ENCODE measurements at places on chromosomes 3 and 15.

DNA sequence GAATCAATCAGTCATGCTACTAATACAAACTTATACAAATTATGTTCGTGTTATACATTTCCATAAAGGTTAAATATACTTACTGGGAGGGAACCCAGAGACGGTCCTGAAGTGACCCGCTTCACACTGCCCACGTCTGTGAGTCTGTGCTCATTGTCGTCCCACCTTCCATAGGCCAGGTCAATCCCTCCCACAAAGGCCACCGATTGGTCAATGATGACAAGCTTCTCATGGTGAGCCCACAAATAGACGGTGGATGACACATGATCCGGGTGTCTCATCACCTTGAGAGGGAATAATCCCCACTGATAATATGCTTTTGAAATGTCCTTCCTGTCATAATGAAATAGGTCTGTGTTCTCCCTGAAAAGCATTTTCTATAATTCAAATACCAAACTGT lies 121.7 kb downstream of the PLD1 start:
- DNase-seq, result no peak

- no peak for DNase-seq
Observed at GRCh38 chr3:53069422-53070068, 23.7 kb upstream of the SFMBT1 start.

GRCh38 chr15:89328398-89329254 lies 6.0 kb downstream of the POLG start:
- no peak for DNase-seq

DNA sequence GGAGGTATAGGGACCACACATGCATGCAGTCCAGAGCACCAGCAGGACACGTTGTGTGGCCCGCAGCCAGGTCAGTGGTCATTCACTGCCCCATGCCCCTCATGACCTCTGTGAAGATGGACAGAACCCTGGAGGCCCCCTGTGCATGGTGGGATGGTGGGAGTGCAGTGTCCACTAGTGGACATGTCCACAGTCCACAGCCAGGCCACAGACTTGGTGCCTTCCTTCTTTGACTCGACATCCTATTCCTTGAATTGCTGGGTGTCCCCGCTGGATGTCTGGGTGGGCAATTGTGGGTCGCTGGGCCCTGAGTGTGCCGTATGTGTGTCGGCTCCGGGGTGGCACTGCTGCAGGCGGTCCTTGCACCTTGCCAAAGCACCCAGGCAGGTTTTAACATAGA lies 35.7 kb downstream of the KLF15 start:
- DNase-seq, result no peak

DNA sequence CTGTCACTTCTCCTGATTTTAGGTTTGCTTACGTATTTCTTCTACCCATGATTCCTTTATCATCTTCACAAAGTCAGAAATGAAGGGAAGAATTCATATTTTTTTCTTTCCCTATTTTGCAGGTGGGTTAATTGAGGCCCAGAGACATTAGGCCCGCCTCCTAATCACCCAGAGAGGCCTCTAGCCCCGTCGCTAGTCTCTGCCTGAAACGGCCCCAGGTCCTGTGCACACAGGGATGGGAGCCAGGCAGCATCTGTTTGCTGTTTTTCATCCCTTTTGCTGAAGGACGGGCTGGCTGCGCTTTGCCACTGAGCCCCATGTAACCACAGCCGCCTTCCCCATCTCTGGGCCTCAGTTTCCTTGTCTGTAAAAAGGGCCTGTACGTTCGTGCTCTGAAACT lies 135.9 kb downstream of the FBLN2 start:
- DNase-seq, result no peak

DNA sequence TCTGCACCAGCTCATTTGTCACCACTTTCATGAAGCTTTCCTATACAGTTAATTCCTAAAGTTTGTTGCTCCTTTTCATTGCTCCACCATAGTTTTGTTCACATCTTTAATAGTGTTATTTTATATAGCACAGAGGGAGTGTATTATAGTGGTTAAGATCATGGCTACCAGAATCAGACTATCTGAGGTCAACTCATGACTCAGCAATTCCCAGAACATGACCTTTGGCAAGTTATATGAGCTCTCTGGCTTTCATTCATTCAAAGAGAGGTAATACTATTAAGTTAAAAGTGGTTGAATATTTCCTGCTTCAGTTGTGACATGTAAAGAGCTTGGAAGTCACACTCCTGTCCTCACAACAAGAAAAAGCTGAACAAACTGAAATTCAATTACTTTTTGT lies 1073.5 kb downstream of the NAALADL2 start:
- no peak for DNase-seq

- DNase-seq, result no peak
Observed at GRCh38 chr3:48456456-48456855, 9.9 kb downstream of the ATRIP start.

GRCh38 chr3:45054196-45054857 lies 28.2 kb downstream of the CLEC3B start:
- DNase-seq, result no peak

GRCh38 chr3:190387578-190388213 lies at the start of gene CLDN16:
TSS of gene CLDN16 (plus strand) at chr3:190388163. CDS start at chr3:190388330, 167 bp downstream.
- DNase-seq, result no peak

- DNase-seq, result no peak
Observed at GRCh38 chr3:64612916-64613526, 74.8 kb downstream of the ADAMTS9 start.

- no peak for DNase-seq
Observed at GRCh38 chr3:72692990-72693389, 155.3 kb downstream of the SHQ1 start.

GRCh38 chr3:189806171-189806951 lies 175.2 kb downstream of the TP63 start:
- no peak for DNase-seq

DNA sequence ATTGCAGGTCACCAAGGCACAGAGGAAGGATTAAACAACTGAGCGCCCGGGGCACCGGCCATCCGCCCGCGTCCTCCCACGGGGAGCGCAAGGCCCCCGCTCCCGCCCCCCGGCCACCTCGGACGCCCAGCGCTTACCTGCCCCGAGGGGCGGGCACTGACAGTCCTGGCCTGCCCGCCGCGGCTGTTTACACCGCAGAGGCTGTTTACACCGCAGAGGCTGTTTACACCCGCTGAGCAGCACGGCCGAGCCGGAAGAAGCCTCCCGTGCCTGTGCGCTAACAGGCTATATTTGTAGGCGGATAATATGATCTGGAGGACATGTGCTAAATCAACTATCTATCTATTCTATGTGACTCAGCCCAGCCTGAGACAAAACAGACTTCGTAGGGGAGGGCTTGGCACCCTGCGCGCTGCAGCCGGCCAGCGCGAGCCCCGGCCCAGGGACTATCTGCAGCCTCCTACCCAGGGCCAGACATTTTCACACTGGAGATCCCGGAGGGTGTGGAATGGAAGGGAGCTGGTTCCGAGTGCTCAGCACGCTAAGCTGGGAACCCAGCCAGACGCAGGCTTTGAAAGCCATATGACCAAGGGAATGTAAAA lies at the start of gene LRRC2:
TSS of gene LRRC2 (minus strand) at position 263 of the 602 bp plus-strand sequence. CDS start 14,711 bp downstream, outside the sequence.
- peak; percentile 49 for DNase-seq

DNA sequence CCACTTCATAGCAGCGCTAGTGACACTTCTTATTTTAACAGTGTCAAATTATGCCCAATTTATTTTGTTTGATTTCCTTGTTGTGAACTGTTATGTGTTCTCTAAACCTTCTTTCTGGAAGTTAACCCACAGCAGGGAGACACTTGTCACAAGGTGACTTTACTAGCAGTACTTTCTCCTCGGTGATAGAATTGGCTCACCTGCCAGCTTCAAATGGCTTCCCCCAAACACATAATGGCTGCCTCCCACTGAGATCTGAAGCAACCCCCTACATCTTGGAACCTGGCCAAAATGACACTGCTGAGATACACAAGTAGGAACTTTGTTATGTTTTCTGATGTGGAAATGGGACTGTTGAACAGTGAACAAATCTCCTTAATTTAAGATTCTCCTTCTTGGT lies 238.8 kb upstream of the DPH6 start:
- DNase-seq, result peak; percentile 1

DNA sequence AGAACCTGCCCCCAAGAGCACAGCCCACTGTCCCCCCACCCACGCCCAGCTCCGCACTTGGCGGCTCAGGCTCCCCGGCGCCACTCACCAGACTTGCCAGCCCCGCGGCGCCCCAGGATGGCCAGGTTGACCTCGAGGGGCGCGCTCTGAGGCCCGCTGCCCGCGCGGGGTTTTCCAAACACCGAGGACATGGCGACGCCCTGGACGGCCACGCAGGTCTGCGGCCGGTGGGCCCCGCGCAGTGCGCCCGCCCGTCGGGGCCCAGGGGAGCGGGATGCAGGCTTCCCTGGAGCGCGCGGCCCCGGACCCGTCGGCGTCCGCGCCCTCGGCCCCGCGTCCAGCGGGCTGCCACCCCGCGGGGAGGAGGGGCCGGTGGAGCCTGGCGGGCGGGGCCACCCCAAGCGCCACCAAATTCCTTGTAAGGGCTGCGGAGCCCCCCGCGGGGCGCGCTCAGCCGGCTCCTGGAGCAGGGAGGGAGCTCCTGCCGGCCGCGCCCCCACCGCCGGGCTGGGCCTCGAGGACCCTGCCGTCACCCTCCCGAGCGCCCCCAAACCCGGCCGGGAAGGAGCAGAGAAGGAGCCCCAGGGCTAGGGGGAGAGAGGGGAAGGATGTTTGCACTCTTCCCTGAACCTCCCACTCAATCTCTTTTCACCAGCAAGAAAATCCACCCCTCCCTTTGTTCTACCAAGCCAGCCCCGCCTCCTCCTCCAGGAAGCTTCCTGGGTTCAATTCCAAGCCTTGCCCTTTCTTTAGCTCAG lies at the start of gene RASL12:
TSS of gene RASL12 (minus strand) at position 347 of the 758 bp plus-strand sequence. CDS start at position 191, 156 bp downstream.
- no peak for DNase-seq

DNA sequence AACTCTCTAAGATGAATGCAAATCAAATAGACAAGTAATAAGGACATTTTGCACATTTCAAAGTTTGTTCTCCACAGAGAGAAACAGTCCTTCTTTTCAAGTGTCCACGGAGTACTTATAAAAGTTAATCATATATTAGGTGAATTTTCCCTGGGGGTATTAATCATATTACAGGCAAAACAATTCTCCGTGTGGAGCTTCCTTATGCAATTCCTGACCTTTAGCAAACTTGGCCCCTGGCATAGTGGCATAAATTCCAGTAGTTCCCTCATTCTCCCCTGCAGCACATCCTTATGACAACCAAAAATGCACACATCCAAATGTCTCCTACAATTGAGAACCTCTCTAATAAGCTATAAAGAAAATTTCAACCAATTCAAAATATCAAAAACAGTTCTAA lies 34.4 kb downstream of the FSIP1 start:
- DNase-seq, result no peak

DNA sequence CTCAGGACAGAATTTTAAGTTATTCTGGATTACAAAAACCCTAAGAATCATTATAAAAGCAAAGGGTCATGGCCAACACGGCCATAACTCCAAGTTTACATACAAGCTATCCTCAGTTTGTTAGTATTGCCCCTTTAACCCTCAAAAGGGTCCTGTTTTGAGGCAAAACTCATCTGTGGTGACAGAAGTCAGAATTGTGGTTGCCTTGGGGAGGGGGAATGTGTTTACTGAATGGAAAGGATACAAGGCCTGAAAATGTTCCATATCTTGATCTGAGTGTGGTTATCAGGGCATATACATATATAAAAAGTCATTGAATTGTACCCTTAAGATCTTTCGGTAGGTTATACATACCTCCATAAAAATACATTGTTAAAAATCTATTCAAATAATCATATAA lies 2.1 kb downstream of the SFMBT1 start:
- no peak for DNase-seq

GRCh38 chr3:55297245-55297644 lies 189.9 kb downstream of the WNT5A start:
- no peak for DNase-seq

DNA sequence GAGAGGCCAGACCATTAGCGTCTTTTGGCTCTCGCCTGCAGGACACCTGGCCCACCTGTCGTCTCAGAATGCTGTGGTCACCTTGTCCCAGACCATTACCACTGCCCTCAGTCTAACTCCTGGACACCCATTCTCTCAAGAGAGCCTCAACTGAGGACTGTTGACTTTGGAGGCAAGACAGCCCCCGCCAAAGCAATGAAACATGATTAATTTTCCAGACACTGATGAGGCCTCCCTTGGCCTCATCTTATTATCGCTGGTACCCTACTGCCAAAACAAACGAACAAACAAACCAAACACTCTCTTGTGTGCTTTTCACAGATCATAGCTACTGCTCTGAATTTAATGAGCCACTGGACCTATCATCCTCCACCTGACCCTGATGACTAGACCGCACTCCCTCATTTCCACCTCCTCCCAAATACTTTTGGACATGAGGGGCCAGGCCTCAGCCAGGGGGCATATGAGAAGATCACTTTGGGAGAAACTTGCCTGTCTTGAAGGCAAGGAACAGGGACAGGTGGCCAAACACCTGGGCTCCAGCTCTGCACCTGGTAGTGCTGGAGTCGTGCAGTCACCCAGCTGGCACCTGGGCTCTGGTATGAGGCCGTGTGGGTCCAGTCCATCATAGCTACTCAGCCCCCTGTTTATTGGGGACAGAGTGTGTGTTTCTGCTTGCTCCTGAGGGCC lies 27.6 kb downstream of the ALS2CL start:
- DNase-seq, result peak; percentile 89

- DNase-seq, result no peak
Observed at GRCh38 chr3:33236005-33236404, 17.4 kb upstream of the SUSD5 start.

DNA sequence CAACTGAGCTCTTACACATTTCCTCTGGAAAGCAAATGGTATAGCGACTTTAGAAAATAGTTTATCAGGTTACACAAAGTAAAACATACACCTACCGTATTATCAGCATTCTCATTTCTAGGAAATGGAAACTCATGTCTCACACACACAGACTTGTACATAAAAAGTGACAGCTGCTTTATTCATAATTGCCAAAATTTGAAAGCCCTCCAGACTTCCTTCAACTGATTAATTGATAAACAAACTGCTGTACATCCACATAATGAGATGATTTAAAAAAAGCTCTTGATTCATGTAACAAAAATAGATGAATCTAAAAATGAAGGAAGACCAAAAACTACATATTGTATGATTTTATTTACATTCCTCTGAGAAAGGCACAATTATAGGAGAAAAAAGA lies 425.5 kb downstream of the GABRG3 start:
- DNase-seq, result no peak

- no peak for DNase-seq
Observed at GRCh38 chr3:53716998-53717397, 129.2 kb downstream of the CHDH start.

GRCh38 chr15:42136513-42136912 lies 19.9 kb downstream of the PLA2G4F start:
- DNase-seq, result no peak

DNA sequence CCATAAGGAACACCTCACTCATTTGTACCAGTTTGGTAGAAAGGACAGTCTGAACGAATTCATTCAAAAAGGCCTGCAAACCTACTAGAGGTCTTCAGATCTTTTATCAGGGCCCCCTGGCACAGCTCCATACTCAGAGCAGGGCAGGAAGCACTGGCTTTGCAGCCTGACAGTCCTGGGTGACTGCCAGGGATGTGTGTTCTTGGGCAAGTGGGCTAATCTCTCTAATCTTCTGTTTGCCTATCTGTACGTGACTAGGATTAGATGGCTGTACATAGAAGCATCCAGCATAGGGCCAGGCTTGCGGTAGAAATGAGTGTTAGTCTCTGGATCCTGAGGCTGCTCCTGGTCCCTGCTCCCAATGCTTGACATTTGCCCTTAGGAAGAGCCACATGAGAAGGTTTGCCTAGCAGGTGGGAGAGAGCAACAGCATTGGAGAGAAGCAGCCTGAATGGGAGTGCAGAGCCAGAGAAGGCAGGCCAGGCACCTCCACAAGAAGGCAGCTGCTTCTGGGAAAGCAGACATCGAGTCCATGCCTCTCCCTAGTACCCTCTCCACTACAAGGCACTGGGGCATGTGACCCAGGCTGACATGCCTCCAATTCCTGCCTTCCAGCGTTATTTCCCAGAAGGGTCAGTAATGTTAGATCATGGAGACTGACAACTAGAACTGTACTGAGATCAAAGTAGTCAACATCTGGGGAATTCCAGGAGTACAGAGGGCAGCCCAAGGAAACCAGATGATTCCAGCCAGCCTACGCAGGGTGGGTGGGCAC lies 1.0 kb upstream of the CXCR6 start:
- DNase-seq, result peak; percentile 78

Measured in NCI-H2029 treated with DMSO at 0.1 percent for 48 hours (cell line).